Uterine smooth muscle cell (primary cell): ENCODE measurements at places on chromosomes 1 and 21. TPM values are rescaled to one million over a fixed set of nuclear protein-coding genes. Genes with fewer than 3 reads are reported as not detected.

The ASPM gene
- total RNA-seq = 25.4 and 108 TPM in 2 replicates

The GPR137B gene
- total RNA-seq = 7.1 and 18.0 TPM in 2 replicates

The CNKSR1 gene
- total RNA-seq = 0.22 TPM in 1 of 2 replicates, not detected in the other

The CCDC185 gene
- total RNA-seq = not detected in 2 replicates

The ECM1 gene
- 9.1 and 9.5 TPM in 2 replicates for total RNA-seq

The COL11A1 gene
- 121 and 214 TPM in 2 replicates for total RNA-seq

The TNNI3K gene
- total RNA-seq = 0.77 TPM in 1 of 2 replicates, not detected in the other

The CELA3A gene
- total RNA-seq = not detected in 2 replicates

The SHE gene
- total RNA-seq = under 0.01 and 0.12 TPM in 2 replicates

The BSND gene
- not detected in 2 replicates for total RNA-seq

The RAB7B gene
- total RNA-seq = 4.6 and 6.3 TPM in 2 replicates
